ENCODE measurements at places on chromosomes 16 and 17. TPM values are rescaled to one million over a fixed set of nuclear protein-coding genes. Genes with fewer than 3 reads are reported as not detected.

SMPD3 gene
- total RNA-seq = 0.19 TPM

PGS1 gene
- total RNA-seq = 76.1 TPM

- H3K27me3 ChIP-seq = no peaks in the 10 kb centered on the region
- no peak overlapping the region for H3K4me3 ChIP-seq
- no peak overlapping the region for H3K27ac ChIP-seq
- ATAC-seq = peak; percentile 68
Measured at GRCh38 chr17:17354560-17355349, 51.6 kb downstream of the NT5M start.

DNA sequence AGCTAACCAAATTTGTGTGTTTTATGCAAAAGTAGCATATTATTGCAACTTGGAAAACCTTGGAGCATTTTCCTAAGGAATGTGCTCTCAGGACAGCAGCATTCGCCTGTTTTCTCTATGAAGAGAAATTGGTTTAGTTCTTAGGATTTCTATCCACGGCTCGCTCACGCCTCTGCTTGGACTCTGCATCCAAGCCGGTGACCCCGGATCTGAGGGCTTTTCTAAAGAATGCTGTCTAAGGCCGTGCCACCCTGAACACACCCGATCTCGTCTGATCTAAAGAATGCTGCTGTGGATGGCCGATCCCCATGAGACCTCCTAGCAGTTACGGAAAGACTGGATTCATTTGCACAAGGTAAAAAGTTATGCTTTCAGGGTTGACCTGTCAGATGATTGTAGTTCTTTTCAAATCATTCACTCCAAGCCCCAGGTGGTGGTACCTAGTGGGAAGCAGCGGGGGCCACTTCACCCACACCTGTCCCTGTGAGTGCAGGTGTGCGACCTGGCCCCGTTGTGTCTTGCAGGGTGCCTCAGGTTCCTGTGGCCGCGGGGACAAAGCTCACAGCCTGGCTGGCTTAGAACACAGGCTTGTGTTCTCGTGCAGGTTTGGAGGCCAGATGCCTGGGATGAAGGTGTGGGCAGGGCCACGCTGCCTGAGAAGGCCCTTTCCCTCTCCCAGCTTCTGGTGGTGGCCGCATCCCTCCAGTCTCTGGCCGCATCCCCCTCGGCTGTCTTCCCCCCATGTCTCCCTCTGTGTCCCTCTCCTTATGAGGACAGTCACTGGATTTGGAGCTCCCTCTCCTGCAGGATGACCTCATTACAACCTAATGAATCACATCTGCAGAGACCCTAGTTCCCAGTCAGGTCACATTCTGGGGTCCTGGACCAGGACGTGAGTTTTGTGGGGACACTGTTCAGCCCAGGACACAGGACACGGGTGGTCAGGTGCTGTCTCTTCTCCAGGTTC is 71.1 kb downstream of the BANP start:
- ATAC-seq = no peak
- H3K36me3 ChIP-seq = peaks cover 62% of the 10 kb centered on the region
- no peak overlapping the region for H3K4me3 ChIP-seq
- H3K4me1 ChIP-seq = peaks cover 9% of the 10 kb centered on the region
- H3K27ac ChIP-seq = peak overlapping the region; percentile 39

DNA sequence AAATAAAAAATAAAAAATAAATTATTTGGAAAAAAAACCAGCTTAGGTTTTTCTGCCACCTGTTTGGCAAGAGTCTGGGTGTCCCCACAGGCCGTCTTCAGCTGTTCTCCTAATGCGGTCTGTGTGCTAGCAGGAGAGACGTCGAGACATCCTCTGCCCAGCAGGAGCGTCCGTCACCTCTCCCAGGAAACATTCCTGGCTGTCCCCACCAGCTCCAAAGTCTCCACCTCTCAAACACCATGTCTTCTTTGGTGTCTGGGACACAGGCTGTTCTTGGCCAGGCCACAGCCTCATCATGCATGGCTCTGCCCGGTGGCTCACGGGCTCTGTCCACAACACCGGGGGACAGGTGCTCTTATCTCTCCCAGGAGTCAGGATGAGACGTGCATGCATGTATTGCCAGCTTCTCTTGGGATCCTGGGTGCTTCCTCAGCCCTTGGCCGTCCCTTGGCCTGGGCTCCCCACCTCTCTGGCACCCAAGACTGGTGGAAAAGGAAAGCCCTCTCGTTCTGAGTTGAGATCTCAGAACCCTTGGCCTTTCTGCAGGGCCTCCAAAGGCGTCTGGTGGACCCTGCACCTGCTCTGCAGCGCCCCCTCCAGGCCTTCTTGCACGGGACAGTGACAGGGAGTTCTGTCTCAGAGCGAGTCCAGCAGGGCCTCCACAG is 84.9 kb upstream of the CBX4 start:
- no peaks in the 10 kb centered on the region for H3K36me3 ChIP-seq
- ATAC-seq = peak; percentile 54
- H3K4me1 ChIP-seq = no peaks in the 10 kb centered on the region

GRCh38 chr16:66653581-66654350 is 42.8 kb downstream of the CMTM4 start:
- no peak overlapping the region for H3K27ac ChIP-seq
- H3K4me3 ChIP-seq = no peak overlapping the region
- peaks cover 7% of the 10 kb centered on the region for H3K27me3 ChIP-seq
- H3K4me1 ChIP-seq = peaks cover 13% of the 10 kb centered on the region

SCGB1C2 gene
- total RNA-seq = not detected

KRTAP4-5 gene
- not detected for total RNA-seq

DNA sequence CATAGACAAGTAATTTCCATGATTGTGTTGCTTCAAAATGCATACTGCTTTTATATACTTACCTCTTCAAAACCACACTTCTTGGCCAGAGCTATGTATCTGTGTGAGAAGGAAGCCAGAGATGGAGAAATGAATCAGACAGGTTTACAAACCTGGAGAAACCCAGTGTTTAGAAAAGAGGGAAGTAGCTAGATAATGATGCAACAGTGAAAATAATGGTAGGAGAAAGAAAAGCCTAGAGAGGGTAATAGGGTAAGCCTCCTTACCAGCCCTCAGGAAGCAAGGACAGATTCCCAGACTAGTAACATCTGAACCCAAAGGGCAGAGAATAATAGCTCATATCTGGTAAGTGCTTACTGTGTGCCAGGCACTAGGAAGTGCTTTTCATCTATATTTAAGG is 250.3 kb upstream of the CDH11 start:
- no peak overlapping the region for H3K4me3 ChIP-seq
- no peaks in the 10 kb centered on the region for H3K27me3 ChIP-seq
- no peak for ATAC-seq
- H3K27ac ChIP-seq = no peak overlapping the region
- no peaks in the 10 kb centered on the region for H3K36me3 ChIP-seq
- no peaks in the 10 kb centered on the region for H3K4me1 ChIP-seq

SMARCE1 gene
- 85.5 TPM for total RNA-seq

- H3K27ac ChIP-seq = no peak overlapping the region
- no peak for ATAC-seq
- H3K27me3 ChIP-seq = no peaks in the 10 kb centered on the region
- H3K4me3 ChIP-seq = no peak overlapping the region
- H3K36me3 ChIP-seq = peaks cover 26% of the 10 kb centered on the region
Measured at GRCh38 chr17:67218385-67218950, 26.5 kb downstream of the HELZ start.

CCL8 gene
- not detected for total RNA-seq

GRCh38 chr17:77892031-77892430 is 66.5 kb upstream of the TNRC6C start:
- peaks cover 7% of the 10 kb centered on the region for H3K4me1 ChIP-seq
- no peak overlapping the region for H3K27ac ChIP-seq
- no peaks in the 10 kb centered on the region for H3K27me3 ChIP-seq
- no peaks in the 10 kb centered on the region for H3K36me3 ChIP-seq
- ATAC-seq = no peak

ACSM5 gene
- total RNA-seq = not detected

GRCh38 chr17:57357392-57357784 is 101.1 kb downstream of the MSI2 start:
- no peaks in the 10 kb centered on the region for H3K27me3 ChIP-seq
- H3K4me1 ChIP-seq = peaks cover 42% of the 10 kb centered on the region
- no peak overlapping the region for H3K4me3 ChIP-seq
- ATAC-seq = no peak

GRCh38 chr16:66434619-66435430 is 7.7 kb downstream of the BEAN1 start:
- H3K27me3 ChIP-seq = peaks cover 21% of the 10 kb centered on the region
- ATAC-seq = no peak
- no peaks in the 10 kb centered on the region for H3K4me1 ChIP-seq
- no peak overlapping the region for H3K27ac ChIP-seq
- H3K4me3 ChIP-seq = no peak overlapping the region
- no peaks in the 10 kb centered on the region for H3K36me3 ChIP-seq

DNA sequence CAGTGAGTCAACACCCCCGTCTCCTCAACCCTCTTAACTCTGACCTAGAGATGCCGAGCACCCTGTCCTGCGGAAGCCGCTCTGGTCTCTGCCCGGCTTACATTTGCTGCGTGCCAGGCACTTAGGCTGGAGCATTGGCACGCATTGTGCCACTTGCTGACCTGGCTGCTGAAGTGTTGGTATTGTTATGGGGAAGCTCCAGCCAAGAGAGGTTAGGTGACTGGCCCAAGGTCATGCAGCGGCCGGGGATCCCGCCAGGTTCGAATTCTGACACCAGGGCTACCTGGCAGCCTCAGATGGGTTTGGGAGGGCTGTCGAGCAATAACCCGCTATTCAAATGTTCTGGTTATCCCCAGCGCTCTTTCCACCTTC is 5.0 kb upstream of the HSD17B1 start:
- H3K4me3 ChIP-seq = peak overlapping the region; percentile 59
- H3K36me3 ChIP-seq = no peaks in the 10 kb centered on the region
- no peak for ATAC-seq

IL34 gene
- not detected for total RNA-seq

- ATAC-seq = peak; percentile 39
- H3K27me3 ChIP-seq = peaks cover 4% of the 10 kb centered on the region
- H3K4me1 ChIP-seq = no peaks in the 10 kb centered on the region
- peak overlapping the region; percentile 89 for H3K27ac ChIP-seq
- H3K36me3 ChIP-seq = peaks cover 14% of the 10 kb centered on the region
Measured at GRCh38 chr16:8620535-8620934, 963 bp upstream of the METTL22 start.

TMEM107 gene
- 43.3 TPM for total RNA-seq

- H3K27ac ChIP-seq = no peak overlapping the region
- no peak for ATAC-seq
- peaks cover 11% of the 10 kb centered on the region for H3K27me3 ChIP-seq
- no peak overlapping the region for H3K4me3 ChIP-seq
- no peaks in the 10 kb centered on the region for H3K36me3 ChIP-seq
- no peaks in the 10 kb centered on the region for H3K4me1 ChIP-seq
Measured at GRCh38 chr17:74881073-74881472, 8.3 kb upstream of the FDXR start.

CNTNAP1 gene
- 0.61 TPM for total RNA-seq

DNA sequence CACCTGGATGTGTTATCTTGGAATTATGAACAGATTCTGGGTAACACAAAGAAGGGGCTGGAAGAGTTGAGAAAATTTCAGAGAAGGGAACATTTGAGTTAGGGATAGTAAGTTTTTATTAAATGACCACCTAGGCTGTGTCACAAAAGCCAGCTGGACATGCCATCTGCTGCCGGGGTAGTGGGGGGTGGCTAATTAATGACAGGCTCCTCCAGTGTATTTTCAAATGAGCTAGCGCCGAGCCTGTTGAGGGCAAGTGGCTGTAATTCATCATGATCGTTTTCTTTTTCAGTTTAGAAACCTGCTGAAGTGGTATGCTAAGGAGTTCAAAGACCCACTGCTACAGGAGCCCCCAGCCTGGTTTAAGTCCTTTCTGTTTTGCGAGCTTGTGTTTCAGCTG is 6.2 kb downstream of the TMEM97 start:
- no peak for ATAC-seq
- no peaks in the 10 kb centered on the region for H3K27me3 ChIP-seq
- no peak overlapping the region for H3K27ac ChIP-seq
- H3K36me3 ChIP-seq = peaks cover 69% of the 10 kb centered on the region
- peaks cover 27% of the 10 kb centered on the region for H3K4me1 ChIP-seq
- no peak overlapping the region for H3K4me3 ChIP-seq

DNA sequence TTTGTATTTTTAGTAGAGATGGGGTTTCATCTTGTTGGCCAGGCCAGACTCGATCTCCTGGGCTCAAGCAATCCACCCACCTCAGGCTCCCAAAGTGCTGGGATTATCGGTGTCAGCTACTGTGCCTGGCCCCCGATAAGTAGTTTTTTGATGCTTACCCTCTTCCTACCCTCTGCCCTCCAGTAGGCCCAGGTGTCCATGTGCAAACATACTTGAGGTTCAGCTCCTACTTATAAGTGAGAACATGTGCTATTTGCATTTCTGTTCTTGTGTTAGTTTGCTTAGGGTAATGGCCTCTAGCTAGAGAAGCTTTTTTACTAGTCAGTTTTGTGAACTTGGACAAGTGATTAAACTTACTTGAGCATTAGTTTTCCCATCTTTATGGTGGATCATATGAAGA is 136.8 kb downstream of the HS3ST4 start:
- peaks cover 27% of the 10 kb centered on the region for H3K27me3 ChIP-seq
- H3K36me3 ChIP-seq = no peaks in the 10 kb centered on the region
- no peaks in the 10 kb centered on the region for H3K4me1 ChIP-seq
- H3K4me3 ChIP-seq = no peak overlapping the region

DNA sequence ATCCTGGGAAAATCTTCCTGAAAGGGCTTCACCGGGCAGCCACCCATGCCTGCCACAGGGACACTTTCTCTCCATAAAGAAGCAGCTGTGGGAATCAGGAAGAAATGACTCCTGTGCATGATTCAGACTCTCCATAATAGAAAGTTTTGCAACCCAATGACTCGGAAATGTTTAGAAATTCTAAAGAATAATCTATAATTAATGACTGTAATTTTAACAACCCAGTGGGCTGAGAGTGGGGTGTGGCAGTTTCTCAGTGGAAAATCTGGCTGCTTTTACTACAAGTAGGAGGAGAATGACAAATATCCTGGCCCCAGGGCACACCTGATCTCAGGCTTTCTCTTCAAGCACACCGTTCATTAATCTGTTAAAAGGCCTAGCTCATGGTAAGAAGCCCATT is 25.7 kb downstream of the IRF8 start:
- H3K4me3 ChIP-seq = no peak overlapping the region
- H3K4me1 ChIP-seq = no peaks in the 10 kb centered on the region
- H3K36me3 ChIP-seq = peaks cover 23% of the 10 kb centered on the region

GRCh38 chr17:28643983-28644786 is 773 bp downstream of the BLTP2 start:
- peaks cover 30% of the 10 kb centered on the region for H3K4me1 ChIP-seq
- peak overlapping the region; percentile 92 for H3K27ac ChIP-seq
- peaks cover 72% of the 10 kb centered on the region for H3K36me3 ChIP-seq

CYGB gene
- total RNA-seq = not detected

DPEP3 gene
- total RNA-seq = 0.19 TPM

- ATAC-seq = no peak
- no peak overlapping the region for H3K4me3 ChIP-seq
- H3K4me1 ChIP-seq = no peaks in the 10 kb centered on the region
Measured at GRCh38 chr16:88290850-88291830, 91.6 kb upstream of the ZNF469 start.

DYNLRB2 gene
- not detected for total RNA-seq

ZNF205 gene
- not detected for total RNA-seq

GRCh38 chr17:65065906-65066305 is 9.4 kb upstream of the GNA13 start:
- no peaks in the 10 kb centered on the region for H3K27me3 ChIP-seq
- no peaks in the 10 kb centered on the region for H3K36me3 ChIP-seq
- ATAC-seq = no peak

LRRC36 gene
- total RNA-seq = not detected

Data from activated T-helper 17 cell treated with anti-CD3 and anti-CD28 coated beads, Interleukin-2, amount 50 U/mL, for 72 hours (primary cell).